Astrocyte (in vitro differentiated cells and primary cell): ENCODE measurements at places on chromosomes 5 and 9. TPM values are rescaled to one million over a fixed set of nuclear protein-coding genes. Genes with fewer than 3 reads are reported as not detected.
A peak's percentile ranks its signal among the peaks of the same experiment; 100 is the strongest.

GRCh38 chr5:180289966-180290365, 1.9 kb downstream of the MAPK9 start:
- no peak for DNase-seq

- DNase-seq, result no peak
These were observed 1509.7 kb upstream of the WWC1 start for GRCh38 chr5:166781737-166782136.

- no peak for DNase-seq
These were observed 89.0 kb downstream of the PLPP1 start for GRCh38 chr5:55445791-55446190.

- DNase-seq, result peak; percentile 82
These were observed 45.2 kb downstream of the RNF130 start for GRCh38 chr5:180026320-180026719.

GRCh38 chr5:137923856-137924255, 34.6 kb downstream of the PKD2L2 start:
- peak; percentile 7 for DNase-seq

- DNase-seq, result peak; percentile 63
These were observed 781.2 kb downstream of the MTRR start for GRCh38 chr5:8650186-8650585.

DNA sequence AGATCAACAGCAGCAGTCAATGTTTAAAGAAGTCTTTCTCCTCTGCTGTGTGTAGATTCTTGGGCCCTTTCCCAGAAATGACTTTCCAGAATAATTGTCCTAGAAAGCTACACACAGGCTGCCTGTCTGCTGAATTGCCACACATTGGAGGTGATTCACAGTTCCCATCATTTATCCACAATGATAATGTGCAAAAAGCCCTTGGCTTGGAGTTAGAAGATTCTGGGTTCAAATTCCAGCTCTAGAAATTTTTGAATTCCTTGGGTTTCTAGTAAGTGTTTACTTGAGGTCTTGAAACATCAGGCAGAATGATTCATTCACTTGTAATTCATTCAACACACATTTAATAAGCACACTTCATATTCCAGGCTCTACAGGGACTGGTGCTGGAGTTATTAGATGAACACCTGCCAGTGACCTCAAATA, 28.6 kb upstream of the EPB41L4B start:
- peak; percentile 96 for DNase-seq

DNA sequence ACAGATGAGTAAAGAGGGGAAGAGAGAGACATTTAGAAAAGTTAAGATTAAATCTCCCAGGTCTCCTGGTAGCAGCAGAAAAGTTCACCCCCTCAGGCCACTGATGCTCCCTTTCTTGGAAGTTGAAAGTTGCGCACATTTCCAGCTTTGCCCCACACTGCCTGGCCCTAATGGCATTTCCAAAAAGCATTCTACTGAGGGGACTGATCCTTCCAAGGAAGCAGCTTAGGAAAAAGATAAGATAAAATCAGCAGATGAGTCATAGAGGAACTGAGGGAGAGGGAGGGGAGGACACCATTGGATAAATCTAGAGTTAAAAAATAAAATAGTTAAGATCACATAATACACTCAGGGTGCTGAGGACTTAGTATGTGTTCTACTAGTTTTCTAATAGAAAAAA, 67.6 kb upstream of the SLC12A2 start:
- no peak for DNase-seq

GRCh38 chr9:77462066-77462465, 186.1 kb downstream of the GNA14 start:
- no peak for DNase-seq

DNA sequence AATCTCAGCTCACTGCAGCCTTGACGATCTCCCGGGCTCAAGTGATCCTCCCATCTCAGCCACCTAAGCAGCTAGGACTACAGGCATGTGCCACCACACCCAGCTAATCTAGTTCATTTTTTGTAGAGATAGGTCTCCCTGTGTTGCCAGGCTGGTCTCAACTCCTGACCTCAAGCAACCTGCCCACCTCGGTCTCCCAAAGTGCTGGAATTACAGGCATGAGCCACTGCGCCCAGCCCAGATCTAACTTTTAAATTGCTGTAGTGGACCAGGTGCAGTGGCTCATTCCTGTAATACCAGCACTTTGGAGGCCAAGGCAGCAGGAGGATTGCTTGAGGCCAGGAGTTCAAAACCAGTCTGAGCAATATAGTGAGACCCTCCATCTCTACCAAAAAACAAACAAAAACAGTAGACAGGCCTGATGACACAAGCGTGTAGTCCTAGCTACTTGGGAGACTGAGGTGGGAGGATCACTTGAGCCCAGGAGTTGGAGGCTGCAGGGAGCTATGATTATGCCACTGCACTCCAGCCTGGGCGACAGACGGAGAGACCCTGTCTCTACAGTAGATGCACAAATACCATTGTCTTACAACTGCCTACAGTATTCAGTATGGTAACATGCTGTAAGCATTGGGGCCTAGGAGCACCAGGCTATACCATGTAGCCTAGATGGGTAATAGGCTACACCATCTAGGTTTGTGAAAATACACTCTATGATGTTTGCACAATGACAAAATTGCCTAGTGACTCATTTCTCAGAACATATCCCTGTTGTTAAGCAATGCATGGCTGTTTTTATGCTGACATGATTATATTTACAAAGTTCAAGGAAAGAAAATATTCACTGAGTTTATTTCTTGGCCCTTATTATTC, 1.5 kb upstream of the SIT1 start:
- no peak for DNase-seq

GRCh38 chr9:18346745-18347144, 127.2 kb upstream of the ADAMTSL1 start:
- no peak for DNase-seq

GRCh38 chr9:120175031-120175430, 404.9 kb downstream of the CDK5RAP2 start:
- DNase-seq, result no peak

- no peak for DNase-seq
These were observed 20.1 kb upstream of the HSPA9 start for GRCh38 chr5:138595180-138595795.

GRCh38 chr5:58885260-58885659, 302.4 kb downstream of the RAB3C start:
- no peak for DNase-seq

The GRM6 gene
- total RNA-seq, result not detected in 2 replicates

The TPPP gene
- 1.9 and 2.2 TPM in 2 replicates for total RNA-seq

The SHOC1 gene
- not detected in 2 replicates for total RNA-seq

The SLC25A2 gene
- total RNA-seq, result 0.19 and 0.25 TPM in 2 replicates

The ALDH1A1 gene
- total RNA-seq, result 1.5 and 2.1 TPM in 2 replicates

The ECM2 gene
- total RNA-seq, result 0.18 and 0.22 TPM in 2 replicates

The CTNND2 gene
- 3.1 and 4.5 TPM in 2 replicates for total RNA-seq

The ODF2 gene
- 26.2 and 28.1 TPM in 2 replicates for total RNA-seq

The FOXD4 gene
- total RNA-seq, result 0.31 and 0.45 TPM in 2 replicates
